GDM1 (cell line): ENCODE measurements at places on chromosomes 3 and 15.

DNA sequence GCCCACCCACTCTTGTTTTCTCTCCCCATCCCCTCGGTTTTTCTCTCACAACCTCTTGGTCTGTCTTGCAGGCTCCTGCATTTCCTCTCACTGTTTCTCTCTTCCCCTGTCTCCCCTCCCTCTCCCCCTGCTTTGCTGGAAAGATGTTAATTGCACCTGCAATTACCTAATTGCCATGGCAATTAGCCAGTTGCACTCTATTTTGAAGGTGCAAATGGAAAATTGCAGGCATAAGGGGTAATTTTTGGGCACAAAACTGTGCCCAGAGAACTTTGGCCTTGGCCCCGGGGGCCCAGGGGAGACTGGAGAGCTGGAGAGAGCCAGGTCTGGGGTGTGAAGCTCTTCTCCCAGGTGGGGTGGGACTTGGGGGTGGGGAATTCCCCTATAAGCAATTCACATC is 164.5 kb upstream of the TLE3 start:
- no peak for DNase-seq

DNA sequence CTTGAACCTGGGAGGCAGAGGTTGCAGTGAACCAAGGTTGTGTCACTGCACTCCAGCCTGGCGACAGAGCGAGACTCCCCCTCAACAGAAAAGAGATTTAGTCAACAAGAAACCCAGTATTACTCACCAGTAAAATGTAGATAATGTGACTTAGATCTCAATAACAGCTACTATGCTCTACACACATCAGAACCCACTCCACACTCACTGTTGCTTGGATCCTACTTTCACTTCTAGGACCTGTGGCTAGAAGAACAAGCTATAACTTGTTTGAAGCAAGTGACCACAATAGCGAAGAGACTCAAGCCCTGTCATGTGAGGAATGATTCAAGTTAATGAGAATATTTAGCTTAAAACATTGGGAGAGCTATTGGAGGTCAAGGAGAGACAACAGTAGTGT is 100.7 kb downstream of the ANXA2 start:
- DNase-seq, result no peak

DNA sequence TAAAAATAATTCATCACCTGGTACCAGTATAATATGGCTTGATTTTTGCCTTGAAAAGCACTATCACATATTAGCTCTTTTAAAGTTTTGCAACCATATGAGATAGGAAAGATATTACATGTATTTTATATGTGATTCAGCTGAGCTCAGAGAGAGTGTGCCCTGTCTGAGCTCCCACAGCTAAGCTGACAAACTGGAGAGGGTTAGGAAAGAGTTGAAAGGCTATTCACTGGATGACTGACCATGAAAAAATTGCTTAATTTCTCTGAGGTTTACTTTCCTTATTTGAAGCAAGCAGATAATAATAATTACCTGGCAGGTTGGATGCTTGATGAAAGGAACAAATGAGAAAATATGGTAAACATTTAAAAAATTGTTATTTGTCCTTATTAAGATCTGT is 97.4 kb upstream of the CCDC80 start:
- no peak for DNase-seq

- no peak for DNase-seq
Measured at GRCh38 chr3:172643506-172644179, 67.2 kb downstream of the NCEH1 start.

DNA sequence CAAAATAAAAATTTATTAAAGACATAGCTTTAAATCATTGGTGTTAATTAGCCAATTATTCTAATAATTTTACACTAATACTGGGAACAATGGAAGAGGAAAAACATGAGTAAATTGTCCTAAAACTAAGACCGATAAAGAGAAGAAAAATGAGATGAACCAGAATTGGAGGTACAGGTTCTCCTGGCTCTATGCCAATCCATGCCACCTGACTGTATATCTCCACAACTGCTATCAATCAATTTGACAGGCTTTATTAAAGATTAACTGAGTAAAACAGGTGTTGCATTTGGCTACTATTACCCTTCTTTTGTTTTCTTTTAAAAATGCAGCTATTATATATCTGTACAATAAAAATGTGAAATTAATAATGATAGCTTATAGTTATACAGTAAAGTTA is 850.0 kb downstream of the CADM2 start:
- DNase-seq, result no peak

DNA sequence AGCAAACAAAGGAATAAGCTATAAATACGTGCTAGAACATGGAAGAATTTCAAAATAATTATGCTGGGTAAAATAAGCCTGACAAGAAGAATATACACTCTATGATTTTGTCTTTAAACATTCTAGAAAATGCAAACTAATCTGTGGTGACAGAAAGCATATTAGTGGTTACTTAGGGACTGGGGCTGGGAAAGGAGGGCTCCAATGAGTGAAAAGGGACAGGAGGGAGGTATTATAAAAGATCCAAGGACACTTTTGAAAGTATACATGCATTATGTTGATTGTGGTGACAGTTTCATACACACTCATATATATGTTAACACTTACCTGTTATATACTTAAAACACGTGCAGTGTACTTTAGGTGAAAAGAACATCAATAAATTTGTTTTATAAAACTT is 23.0 kb downstream of the MYH15 start:
- no peak for DNase-seq

GRCh38 chr3:168094877-168095610 is 680 bp downstream of the GOLIM4 start:
- DNase-seq, result peak; percentile 68

DNA sequence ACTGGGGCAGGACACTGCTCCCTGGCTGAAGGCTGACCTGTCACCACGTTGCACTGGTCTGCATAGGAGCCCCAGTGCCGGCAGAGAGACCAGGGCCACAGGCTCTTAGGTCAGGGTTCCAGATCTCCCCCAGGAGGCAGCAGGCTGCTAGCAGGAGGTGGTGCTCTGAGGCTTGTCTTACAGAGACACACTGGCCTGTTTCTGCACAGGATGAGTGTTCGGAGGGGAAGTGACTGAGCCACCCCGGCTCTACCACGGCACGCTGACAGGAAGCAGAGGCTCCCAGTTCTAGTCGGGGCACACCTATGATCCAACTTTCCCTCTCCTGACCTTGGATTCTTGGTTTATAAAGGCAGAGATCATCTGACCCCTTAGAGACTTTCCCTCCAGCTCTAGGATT is 8.6 kb downstream of the FBXL22 start:
- peak; percentile 39 for DNase-seq

DNA sequence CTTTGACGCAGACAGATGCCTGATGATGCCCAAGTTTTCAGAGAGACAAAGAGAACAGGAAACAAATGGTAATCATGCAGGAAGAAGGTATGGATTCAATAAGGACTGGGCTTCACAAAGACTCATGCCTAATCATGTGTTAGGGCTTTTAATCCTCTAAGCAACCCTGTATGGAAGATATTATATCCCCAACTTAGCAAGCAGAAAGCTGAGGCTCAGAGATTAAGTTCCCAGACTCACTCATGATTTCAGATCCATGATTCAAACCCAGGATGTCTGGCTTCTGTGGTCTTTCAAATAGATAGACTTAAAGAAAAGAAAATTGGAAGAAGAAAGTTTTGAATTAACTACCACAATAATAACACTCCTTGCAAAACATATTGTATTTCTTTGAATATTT is 4.1 kb upstream of the CLASP2 start:
- DNase-seq, result no peak

- DNase-seq, result no peak
Measured at GRCh38 chr3:11136830-11137626, 17.3 kb upstream of the HRH1 start.

DNA sequence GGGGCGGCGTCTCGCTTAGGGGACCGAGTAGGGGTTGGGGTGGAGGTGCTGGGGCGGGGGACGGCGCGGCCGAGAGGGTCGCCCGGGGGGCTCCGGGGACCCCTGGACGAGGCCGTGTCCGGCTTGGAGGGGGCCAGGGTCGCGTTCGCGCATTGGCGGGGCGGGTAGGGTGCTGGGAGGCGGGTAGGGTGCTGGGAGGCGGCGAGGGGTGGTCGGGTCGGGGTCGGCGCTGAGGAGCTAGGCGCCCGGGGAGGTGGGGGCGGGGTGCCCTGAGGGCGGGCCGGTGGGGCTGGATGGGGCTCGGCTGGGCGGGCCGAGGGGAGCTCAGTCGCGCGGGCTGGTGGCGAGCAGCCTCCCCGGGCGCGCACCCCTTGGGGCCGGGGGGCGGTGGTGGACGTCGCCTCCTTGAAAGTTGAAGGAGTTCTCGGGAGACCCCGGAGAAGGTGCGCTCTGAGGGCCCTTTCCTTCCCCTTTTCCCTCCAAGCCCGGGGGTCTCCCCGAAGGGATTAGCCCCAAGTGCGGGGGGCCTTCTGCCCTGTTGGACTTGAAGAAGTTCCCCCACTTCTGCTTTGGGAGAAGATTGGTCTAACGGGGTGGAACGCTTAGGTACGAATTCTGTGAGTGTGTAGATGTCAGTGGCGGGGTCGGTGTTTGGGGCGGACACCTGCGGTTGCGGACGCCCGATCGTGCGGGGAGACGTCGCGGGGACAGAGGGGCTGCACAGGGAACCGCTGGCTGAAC is 543 bp downstream of the MEF2A start:
- no peak for DNase-seq

DNA sequence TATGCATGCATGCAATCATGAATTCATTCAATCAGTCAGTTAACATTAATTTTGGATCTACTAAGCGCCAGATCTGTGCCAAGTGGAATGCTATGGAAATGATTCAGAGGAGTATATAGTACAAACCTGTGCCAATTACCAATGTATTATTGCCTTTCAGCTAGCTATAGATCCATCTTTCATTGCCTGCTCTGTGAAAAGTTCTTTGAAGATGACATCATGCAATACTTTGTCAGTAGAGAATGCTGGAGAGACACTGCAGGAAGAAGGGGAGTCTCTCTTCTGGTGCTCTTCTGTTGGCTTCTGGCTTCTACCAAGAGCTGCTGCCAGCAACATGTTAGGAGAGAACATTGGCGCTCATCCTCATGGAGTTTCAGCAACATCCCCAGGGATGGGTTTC is 81.0 kb upstream of the LMCD1 start:
- DNase-seq, result no peak
